ENCODE measurements at places on chromosomes 2 and 18.

DNA sequence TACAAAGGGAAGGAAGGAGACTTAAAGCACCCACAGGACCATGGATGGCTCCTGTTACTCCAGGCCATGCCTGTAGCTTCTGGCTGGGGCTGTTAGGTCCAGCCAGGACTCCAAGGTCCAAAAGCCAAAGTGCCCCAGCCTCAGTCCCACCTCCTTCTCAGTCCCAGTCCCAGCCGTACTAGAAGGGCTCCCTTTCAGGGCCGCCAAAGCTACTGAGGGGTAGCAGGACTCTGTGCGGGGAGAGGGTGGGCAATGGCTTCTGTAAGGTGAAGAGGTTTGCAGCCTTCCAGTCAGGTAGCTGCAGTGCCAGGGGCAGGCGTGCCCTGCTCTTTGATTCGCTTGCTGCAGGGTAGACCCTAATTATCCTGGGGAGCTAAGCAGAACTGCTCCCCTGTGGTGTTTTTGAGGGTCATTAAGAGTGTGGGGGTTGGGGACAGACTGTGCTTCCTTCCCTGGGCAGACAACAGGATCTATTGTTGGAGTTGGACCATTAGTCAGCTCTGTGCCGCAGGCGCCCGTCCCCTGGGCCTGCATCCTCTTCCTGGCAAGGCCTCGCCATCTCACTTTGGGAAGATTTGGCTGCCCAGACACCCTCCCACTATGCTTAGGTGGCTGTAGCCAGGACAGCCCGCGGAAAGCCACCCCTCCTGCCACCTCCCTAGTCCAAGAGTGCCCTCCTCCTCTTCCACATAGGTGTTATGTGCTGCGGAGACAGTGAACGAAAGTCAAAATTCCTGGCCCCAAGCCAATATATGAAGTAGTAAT is 118.8 kb downstream of the ZBTB7C start:
- DNase-seq: no peak

DNA sequence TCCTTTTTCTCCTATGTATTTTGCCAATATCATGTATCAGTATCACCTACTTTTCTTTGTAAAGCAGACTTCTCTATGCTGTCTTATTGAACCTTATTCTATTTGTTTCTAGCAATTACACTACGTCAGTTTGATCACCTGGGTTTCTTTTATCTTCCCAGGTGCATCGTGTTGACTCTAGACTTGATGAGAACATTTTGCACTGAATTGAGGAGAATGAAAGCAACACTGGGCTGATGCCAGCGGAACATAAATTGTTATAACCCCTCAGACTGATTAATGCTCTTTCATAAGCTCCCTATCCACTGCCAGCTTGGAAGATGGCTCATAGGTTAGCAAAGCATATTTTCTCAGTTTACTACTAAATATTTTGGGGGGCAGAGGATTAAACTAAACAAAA is 140.6 kb downstream of the EPHA4 start:
- no peak for DNase-seq

DNA sequence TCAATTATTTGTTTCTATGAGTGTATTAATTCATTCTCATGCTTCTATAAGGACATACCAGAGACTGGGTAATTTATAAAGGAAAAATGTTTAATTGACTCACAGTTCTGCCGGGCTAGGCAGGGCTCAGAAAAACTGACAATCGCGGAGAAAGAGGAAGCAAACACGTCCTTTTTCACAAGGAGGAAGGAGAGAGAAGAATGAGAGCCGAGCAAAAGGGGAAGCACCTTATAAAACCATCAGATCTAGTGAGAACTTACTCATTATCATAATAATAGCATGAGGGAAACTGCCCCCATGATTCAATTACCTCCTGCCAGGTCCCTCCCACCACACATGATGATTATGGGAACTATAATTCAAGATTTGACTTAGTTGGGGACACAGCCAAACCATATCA is 294.0 kb downstream of the DSC3 start:
- no peak for DNase-seq

DNA sequence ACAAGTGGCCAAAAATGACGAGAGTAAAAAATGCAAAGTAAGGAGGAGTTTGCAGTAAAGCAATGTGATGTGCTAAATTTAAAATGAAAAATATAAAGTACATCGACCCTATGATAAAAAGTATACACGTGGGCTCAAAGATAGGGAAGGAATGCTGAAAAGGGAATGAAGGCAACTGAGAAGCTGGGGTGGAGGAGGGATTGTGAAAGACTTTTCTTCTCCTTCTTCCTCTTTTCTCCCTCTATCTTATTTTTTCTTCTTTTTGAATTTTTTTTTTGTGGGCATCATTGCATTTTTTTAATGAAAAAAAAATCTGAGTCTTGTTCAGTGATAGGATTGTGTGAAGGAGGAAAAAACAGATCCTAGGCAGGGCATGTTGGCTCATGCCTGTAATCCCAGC is 57.6 kb upstream of the STK17B start:
- DNase-seq: no peak

DNA sequence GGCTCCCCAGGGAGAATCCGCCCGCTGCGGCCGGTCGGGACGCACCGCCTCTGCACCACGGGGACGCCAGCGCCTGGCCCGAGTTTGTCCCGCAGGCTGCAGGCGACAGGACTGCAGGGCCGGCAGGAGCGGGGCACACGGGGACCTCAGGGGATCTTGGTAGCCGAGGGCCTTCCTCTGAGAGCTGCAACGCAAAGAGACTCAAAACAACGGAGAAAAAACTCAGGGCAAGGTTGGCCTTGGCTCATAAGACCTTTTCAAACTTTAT is 79.7 kb downstream of the ARHGEF4 start:
- DNase-seq: no peak

DNA sequence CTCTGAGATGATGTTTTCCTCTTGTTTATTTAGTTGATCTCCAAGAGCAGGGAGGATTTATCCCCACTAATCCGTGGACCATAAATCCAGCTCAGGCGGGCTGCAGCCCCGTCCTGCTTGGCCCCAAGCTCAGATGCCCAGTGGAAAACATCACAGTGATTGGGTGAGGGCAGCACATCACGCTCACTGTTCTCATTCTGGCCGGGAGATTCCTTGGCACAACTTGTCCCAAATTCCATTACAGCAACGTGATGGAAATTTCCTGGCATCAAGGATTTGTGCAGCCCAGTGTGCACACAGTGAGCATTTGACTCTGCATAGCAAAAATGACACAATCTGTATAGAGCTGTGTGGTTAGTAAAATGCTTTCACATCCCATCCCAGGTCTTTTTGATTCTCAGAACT is 96.8 kb downstream of the VAPA start:
- DNase-seq: no peak
